NCI-H2171 treated with DMSO at 0.1 percent for 48 hours (cell line): ENCODE measurements at places on chromosomes 11 and 22.
A peak's percentile ranks its signal among the peaks of the same experiment; 100 is the strongest.

- peak; percentile 91 for DNase-seq
Observed at GRCh38 chr22:48536541-48537342, 1290.9 kb downstream of the BRD1 start.

DNA sequence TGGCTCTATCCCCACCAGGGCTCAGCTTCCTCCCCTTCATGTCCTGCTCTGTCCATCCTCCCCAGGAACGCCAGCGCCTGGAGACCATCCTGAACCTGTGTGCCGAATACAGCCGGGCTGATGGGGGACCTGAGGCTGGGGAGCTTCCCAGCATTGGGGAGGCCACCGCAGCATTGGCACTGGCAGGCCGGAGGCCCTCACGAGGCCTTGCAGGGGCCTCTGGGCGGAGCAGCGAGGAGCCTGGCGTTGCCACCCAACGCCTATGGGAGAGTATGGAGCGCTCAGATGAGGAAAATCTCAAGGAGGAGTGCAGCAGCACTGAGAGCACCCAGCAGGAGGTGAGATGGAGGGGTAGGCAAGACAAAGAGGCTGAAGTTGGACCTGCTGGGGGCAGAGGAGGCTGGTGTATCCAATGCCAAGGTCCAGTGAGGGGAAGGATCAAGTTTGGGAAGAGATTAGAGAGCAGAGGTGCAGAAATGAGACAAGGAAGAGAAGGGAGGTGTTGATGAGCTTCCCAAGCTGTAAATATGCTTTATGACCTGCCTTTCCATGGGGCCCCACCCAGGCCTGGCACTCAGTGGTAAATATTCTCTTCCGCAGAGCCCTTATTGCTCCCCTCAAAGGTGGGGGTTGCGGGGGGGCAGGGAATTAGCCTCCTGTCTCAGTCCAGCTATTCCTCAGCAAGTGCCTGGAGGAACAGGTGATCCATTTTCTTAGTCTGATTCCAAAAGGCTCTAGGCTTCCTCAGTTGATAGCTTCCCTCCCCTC lies 23.9 kb downstream of the PHLDB1 start:
- no peak for DNase-seq

GRCh38 chr22:38740116-38740723 lies 15.6 kb downstream of the SUN2 start:
- no peak for DNase-seq

- peak; percentile 67 for DNase-seq
Observed at GRCh38 chr22:18032455-18033101, 8.2 kb upstream of the MICAL3 start.

DNA sequence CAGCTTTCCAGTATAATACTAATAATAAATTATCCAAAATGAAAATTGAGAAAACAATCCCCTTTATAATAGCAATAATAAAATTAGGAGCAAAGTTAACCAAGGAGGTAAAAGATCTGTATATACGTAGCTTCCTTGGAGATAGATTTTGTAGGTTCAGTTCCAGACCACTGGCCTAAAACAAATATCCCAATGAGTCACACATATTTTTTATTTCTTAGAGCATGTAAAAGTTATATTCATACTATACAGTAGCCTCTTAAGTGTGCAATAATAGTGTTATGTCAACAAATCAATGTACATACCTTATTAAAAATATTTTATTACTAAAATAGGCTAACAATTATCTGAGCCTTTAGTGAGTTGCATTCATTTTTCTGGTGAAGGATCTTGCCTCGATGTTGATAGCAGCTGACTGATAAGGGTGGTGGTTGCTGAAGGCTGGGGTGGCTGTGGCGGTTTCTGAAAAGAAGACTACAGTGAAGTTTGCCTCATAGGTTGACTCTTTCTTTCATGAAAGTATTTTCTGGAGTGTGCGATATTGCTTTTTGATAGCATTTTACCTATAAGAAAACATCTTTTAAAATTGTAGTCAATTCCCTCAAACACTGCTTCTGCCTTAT lies 178.5 kb downstream of the ARHGAP42 start:
- no peak for DNase-seq

- DNase-seq = no peak
Observed at GRCh38 chr11:2209370-2209801, 37.8 kb upstream of the TH start.

GRCh38 chr11:26665946-26666345 lies 55.9 kb downstream of the SLC5A12 start:
- no peak for DNase-seq

- DNase-seq = no peak
Observed at GRCh38 chr11:10728789-10729472, 22.1 kb upstream of the CTR9 start.

- DNase-seq = peak; percentile 37
Observed at GRCh38 chr11:109421981-109422869, at the start of gene C11orf87. TSS of gene C11orf87 (plus strand) at chr11:109422190. CDS start at chr11:109423634, 1,444 bp downstream.

- DNase-seq = no peak
Observed at GRCh38 chr11:57347336-57347735, 9.2 kb downstream of the P2RX3 start.

- DNase-seq = peak; percentile 99
Observed at GRCh38 chr22:27107824-27108223, 450.4 kb downstream of the MIAT start.

DNA sequence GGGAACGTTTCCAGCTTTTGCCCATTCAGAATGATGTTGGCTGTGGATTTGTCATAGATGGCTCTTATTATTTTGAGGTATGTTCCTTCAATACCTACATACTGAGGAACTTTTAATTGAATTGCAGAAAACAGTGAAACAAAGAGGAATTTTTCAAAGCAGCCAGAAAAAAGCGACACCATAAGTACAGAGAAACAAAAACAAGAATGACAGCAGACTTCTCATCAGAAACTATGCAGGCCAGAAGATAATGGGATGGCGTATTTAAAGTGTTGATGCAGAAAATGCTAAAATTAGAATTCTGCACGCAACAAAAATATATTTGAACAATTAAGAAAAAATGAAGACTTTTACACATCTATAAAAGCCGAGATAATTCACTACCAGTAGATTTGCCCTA lies 95.4 kb upstream of the TIMP3 start:
- peak; percentile 38 for DNase-seq

GRCh38 chr11:3126207-3126865 lies 38.8 kb downstream of the OSBPL5 start:
- DNase-seq = no peak

GRCh38 chr11:123390146-123390545 lies 39.9 kb upstream of the GRAMD1B start:
- DNase-seq = no peak

- no peak for DNase-seq
Observed at GRCh38 chr22:20001082-20001638, 15.5 kb downstream of the ARVCF start.

DNA sequence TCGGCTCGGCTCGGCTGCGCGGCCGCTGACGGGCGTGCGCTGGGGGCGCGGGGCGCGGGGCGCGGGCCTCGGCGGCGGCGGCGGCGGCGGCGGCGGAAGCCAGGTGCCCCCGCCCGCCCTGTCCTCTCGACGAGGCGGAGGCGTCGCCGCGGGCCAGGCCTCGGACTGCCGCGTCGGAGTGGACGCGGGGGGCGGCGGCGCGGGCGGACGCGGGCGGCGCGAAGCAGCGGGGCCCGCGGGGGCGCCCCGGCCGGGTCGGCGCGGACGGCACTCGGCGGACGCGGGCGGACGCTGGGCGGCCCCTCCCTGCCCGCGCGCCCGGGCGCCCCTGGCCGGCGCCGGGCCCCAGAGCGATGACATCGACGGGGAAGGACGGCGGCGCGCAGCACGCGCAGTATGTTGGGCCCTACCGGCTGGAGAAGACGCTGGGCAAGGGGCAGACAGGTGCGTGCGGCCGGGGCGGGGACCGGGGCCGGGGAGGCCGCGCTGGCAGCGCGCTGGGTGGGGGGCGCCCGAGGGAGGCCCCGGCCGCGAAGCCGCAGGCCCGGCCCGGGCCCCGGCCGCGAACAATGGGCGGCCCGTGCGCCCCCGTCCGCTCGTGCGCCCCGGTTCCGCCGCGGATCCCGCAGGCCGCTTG lies at the start of gene BRSK2:
Gene BRSK2 (plus strand): TSS at position 3 of the 637 bp plus-strand sequence. CDS start 351 bp downstream, at position 354.
- no peak for DNase-seq

DNA sequence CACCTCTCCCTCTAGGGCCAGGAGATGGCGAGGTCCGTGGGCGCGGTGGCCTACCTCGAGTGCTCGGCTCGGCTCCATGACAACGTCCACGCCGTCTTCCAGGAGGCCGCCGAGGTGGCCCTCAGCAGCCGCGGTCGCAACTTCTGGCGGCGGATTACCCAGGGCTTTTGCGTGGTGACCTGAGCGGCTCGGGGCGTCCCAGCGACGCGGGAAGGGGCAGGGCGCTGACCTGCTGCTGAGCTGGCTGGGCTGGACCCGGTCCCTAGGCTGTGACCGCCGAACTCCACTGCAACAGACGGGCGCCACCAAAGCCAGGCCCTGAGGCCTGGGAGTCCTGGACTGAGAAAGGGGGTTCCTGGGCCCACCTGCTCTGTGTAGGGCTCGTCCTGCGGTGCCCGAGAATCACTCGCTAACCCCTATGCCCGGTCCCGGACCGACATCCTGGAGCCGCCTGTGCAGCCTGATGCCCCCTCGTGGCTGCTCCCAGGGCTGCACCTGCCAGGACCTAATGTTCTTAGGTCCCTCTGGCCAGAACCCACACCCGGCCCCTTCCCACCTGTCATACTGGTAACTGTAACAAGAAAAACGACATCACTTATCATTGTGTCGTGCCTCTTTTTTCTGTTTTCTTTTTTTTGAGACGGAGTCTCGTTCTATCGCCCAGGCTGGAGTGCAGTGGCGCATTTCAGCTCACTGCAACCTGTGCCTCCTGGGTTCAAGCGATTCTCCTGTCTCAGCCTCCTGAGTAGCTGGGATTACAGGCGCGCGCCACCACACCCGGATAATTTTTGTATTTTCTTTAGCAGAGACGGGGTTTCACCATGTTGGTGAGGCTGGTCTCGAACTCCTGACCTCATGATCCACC lies 15.0 kb downstream of the RHOD start:
- no peak for DNase-seq

DNA sequence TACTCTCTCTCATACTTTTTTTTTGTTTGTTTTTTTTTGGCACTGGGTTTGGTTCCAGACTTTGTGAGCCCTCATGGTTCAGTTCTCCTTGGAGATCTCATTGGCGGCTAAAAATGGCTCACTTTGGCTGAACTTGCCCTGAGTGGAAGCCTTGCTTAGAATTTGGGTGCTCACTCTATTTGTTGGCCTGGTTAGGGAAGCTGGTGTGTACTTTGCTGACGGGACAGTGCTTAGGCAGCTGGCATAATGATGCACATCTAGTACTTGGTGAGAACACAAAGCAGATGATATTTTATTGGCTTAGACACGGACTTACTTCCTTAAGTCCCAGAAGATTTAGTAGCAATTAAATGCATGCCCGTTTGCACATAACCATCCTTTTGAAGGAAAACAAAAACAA lies 66.5 kb upstream of the GRAMD1B start:
- DNase-seq = no peak

- DNase-seq = peak; percentile 38
Observed at GRCh38 chr22:40727070-40727963, 48.0 kb downstream of the MCHR1 start.

- no peak for DNase-seq
Observed at GRCh38 chr11:61654397-61654829, 25.8 kb upstream of the DAGLA start.

- DNase-seq = peak; percentile 67
Observed at GRCh38 chr22:50136581-50137015, 33.9 kb upstream of the PANX2 start.

DNA sequence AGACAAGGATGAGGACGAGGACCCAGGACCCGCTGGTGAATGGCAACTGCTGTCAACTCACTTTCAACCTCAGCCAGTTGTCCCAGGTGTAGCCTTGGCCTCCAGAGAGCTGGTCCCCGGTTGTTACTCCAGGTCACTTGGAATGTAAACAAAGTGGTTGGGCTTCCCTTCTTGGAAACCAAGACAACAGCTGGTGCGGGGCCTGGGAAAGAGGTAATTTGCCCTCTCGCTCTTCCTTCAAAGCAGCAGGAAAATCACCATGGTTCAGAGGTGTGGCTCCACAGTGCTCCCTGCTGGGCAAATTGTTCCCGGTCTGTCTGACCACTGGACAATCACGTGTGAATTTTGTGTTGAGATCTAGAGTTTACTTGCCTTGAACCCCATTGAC lies 15.0 kb downstream of the SLC1A2 start:
- DNase-seq = no peak

GRCh38 chr11:44029977-44030911 lies 17.5 kb upstream of the ACCSL start:
- DNase-seq = peak; percentile 72

GRCh38 chr11:57500515-57500914 lies 15.0 kb downstream of the SLC43A1 start:
- no peak for DNase-seq

DNA sequence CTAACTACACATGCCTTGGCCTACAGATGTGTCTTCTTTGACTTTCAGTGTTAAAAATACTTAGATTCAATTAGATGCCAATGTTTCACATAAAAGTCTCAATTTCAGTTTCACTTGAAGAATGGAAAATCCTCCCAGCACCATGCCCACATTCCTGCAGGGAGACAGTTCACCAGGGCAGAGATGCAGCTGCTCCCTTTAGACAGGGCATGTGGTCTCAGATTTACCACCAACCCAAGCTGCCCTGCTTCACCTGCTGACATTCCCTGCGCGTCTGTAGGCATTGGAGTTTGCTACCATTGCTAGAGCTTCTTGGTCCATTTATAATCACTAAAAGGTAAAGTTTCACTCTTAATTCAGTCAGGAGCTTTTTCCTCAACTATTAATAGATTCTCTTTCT lies 113.9 kb downstream of the ARFGAP2 start:
- no peak for DNase-seq

- DNase-seq = no peak
Observed at GRCh38 chr11:131906963-131907362, 536.5 kb downstream of the NTM start.

DNA sequence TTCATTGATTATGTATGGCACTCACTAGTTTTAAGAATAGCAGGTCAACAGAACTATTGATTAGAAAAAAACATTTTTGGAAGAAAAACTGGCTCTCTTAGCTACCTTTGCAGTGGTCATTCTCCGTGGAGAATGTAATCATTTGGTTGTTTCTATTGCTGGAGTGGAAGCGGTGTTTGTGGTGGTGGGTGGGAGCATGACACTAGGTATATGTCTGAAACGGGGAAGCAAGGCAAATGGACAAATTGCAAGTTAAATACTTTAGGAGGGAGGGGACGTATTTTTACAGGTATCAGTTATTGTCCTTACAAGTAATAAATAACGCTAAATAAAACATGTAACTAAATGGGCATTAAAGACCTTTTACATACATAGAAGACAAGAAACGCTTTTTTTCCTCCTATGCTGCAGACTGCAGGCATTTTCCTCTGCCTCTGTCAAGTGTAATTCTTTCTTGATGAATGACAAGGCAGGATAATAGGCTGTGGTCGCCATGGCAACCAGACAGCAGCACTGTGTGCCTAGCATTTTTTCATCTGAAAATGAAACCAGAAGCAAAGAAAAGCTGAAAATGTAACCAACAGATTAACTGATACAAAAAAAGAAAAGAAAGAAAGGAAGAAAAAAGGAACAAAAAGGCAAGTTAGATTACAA lies 46.2 kb downstream of the BLID start:
- DNase-seq = no peak

DNA sequence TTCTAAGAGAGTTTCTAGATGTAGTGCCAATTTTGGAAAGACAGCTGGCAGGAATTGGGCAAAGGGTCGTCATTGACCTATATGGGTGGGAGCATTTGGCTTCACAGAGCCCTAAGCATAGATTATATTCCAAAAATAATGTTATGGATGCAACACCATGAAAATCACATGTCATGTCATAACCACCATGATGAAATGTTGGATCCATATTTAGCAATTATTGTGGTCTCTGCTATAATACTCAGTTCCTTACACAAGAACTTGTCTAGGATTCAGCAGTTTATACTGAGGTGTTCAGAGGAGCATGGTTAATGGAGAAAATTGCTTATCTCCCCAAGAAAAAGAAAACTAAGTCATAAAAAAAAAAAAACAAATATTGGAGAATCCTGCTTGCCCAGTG lies 31.6 kb downstream of the NTM start:
- DNase-seq = no peak
